ENCODE measurements at places on chromosomes 12 and 14.
A peak's percentile ranks its signal among the peaks of the same experiment; 100 is the strongest.

GRCh38 chr12:122836027-122836921 is 1.0 kb downstream of the HIP1R start:
- no peak for DNase-seq

GRCh38 chr12:65156366-65156841 is 13.0 kb upstream of the LEMD3 start:
- no peak for DNase-seq

DNA sequence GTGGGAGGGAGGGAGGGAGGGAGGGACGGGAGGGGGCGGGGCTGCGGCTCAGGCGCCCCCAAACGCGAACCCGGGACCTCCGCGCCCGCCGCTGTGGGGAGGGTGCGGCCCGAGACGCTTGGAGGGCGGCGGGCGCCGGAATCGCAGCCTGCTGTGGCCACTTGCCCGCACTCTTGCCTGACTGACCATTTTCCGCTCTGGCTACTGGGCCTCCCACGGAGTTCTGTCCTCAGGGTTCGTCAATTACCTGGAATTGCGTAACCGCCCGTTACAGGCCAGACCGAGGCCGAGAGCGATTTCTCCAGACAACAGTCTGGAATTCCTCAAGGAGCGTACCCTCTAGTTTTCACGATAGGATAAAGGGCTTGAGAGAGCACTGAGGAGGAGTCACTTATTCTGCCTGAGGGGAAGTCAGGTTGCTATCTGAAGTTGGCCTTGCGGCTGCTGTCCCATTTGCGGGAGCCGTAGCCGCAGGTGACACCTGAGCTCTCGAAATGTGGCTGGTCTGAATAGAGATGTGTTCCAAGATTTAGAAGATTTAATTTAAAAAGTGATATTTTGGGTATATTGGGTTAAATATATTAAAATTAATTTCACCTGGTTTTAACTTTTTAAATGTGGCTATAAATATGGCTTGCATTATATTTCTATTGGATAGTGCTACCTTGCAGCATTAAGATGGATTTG is 446 bp upstream of the ZNF641 start:
- DNase-seq: peak; percentile 21

DNA sequence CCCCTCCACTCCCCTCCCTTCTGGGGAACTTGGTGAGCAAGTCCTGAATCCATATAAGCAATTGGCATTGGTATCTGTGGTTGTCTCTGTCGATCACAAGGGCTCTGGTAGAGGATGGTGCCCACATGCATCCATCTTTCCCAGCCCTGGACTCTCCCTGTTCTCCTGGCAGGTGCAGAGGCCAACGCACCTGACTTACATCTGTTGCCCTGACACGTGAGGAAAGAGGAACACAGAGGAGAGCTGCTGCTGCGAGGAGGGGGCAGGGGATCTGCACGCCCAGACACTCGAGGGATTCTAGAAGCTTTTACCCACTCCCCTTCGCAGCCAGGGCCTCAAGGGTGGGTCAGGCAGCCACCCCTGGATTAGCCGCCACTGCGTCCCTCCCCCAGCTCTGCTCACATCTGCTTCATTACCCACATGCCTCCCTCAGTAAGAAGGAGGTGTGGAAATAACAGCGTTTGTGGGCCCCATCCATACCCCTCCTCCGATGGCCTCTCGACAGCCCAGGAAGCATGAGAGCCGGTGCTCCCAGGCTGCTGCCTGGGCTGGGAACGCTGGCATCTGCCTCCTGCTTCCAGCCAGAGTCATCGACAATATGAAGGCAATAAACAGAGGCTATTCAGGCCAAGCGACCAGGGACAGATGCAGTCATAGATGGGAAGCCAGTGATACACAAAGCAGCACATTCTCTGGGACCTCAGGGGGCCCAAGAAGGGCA is 56.5 kb downstream of the KDM2B start:
- no peak for DNase-seq

GRCh38 chr12:101772012-101772775 is 32.9 kb upstream of the SYCP3 start:
- no peak for DNase-seq

DNA sequence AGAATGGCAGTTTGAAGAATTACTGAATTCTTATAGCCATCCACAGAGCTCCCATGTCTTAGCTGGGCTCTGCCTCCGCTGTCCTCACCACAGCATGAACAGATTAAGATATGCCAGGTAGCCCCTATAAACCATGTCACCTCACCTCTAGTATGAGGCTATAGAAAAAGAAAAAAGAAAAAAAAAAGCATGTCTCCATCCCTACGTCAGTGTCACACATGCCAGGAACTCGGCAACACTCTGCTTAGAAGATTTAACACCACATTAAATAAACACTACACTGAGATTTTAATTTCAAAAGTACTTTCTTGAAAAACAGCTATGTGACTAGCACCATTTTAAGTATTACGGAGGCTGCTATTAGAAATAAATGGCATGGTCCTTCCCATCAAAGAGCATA is 149.4 kb downstream of the CAPZA3 start:
- no peak for DNase-seq

- DNase-seq: no peak
Observed at GRCh38 chr12:15494329-15495046, 172.2 kb downstream of the PTPRO start.

DNA sequence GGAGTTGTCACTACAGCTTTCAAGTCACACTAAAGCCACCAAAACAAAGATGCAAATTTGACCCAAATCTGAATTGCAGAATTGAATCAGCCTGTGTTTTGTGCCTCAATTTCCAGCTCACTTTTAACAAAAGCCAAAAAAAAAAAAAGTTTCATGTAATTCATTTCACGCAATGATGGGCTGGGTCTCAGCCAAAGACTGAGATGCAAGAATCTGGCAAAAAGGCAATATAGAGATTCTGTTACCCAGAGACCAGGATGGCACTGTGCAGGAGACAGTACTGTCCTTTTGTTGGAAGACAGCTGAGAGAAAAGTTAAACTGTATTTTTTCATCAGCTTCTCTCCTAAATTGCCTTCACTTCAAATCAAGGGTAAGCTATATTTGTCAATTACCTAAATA is 205.7 kb upstream of the NPAS3 start:
- DNase-seq: no peak

DNA sequence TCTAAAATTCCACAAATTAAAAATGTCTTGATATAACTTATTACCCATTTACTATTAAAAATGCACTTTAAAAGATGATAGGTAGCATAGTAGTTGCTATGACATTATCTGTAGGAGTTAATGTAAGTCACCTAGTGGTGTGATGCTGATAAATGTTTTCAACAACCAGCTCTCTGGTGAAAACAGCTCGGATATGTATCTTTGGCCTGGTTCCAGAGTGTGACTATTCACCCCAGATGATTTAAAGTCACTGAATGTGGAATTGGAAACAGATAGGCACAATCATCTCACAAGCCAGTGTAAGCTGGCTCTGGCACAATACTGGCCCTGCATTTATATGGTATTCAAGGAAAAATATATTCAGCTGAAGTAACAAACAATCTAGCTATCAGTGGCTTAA is 9.2 kb upstream of the CCDC196 start:
- DNase-seq: peak; percentile 12

GRCh38 chr12:8637666-8638065 is 25.0 kb downstream of the MFAP5 start:
- DNase-seq: no peak

DNA sequence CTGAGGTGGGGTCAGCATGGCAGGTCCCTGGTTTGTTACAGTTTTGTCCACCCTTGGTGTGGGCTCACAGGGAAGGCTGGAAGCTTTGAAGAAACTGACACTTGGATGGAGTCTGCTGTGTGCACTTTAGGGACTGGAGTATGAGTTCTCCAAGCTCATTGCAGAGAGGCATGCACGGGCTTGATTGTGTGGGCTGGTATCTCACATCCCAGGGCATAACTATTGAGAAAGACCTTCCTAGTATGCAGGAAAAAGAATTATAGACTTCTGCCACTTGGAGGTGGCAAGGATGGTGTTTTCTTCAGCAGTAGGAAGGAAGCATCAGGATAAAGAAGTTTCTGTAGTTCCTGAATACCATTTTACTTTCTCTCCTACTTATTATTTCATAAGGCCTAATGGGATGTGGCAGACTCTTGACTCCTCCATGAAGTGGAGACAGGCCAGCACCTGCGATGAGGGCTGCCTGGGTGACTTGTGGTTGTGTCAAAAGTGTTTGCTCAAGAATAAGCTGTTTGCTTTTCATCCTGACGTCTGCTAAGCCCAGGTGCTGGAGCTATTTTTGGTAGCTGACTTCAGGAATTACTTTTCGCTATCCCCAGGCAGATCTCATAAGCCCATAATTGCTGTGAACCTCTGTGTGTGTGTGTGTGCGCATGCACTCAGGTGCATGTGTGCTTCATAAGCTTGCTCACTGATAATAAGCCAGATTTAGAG is 125.8 kb downstream of the KTN1 start:
- no peak for DNase-seq

DNA sequence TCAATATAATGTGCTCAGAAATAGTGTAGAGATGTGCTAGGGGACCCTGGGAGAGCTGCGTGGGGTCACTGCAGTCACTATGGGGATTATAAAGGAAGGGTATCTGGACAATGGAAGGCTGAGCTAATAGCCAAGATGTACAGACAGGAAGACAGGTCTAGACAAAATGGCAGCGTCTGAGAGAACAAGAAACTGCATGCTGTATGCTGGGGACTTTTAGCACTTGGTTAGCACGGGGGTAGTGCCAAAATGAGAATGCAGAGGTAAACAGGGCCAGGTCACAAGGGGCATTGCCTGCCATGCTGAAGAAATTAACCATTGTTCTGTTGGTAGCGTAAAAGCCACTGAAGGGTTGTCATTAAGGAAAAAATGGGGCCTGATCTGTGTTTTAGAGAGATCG is 308.2 kb downstream of the EMP1 start:
- no peak for DNase-seq

DNA sequence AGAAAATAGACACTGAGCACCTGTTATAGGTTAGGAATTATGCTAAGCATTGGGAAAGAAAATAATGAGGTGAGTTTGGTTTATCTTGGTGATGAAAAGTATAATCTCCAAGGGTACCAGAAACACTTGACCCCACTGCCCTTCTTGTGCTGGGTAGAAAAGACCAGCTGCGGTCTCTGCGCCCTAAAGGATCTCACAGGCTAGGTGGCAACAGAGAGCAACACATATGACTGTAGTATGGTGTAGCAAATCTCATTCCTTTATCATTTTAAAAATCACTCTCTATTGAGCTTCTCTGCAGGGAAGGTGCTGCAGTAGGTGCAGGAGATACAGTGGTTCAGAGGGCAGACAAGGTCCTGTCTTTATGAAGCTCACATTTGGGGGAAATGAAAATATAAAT is 26.1 kb downstream of the NRXN3 start:
- DNase-seq: no peak

DNA sequence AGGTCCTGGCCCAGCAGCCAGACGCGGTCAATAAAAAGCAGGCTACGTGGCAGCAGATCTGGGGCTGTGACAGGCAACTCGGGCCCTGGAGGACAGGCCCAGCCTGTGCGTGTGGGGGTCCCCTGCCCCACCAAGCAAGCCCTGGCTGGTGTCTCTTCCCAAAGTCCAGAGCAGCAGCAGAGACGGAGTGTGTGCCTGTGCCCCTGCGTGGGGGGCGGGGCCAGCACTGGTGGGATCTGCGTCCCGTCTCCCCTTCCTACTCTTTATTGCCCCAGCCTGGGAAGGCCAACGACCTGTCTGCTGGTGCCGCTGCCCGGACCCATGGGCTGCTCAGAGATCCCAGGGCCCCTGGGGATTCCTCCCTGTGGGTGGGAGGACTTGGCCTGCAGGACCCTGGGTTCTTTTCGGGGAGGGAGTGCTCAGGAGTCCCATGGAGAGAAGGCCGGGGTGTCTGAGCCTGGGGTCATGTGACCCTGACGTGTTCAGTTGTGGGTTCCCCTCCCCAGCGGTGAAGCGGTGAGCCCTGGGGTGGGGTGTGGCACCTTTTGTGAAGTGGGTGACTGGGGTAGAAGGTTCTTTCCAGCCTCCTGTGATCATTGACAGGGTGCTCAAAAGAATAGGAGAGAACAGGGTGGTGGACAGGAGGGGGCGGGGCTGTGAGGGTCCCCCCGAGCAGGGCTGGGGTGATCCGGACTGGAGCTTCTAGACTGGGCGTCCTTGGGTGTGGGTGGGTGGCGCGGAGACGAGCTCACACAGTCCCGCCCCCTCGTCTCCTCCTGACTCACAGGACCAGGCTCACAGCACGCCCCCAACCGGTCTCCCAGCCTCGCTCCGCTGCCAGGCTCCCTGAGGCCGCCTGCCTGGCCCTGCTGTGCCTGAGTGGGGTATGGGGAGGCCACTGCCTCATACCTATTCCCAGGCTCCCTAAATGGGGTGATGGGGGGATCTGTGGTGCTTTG is 22.4 kb downstream of the ASPG start:
- no peak for DNase-seq

GRCh38 chr12:1939331-1939730 is 20.9 kb upstream of the CACNA2D4 start:
- DNase-seq: no peak

- no peak for DNase-seq
Observed at GRCh38 chr12:45124485-45125155, 73.7 kb upstream of the DBX2 start.

DNA sequence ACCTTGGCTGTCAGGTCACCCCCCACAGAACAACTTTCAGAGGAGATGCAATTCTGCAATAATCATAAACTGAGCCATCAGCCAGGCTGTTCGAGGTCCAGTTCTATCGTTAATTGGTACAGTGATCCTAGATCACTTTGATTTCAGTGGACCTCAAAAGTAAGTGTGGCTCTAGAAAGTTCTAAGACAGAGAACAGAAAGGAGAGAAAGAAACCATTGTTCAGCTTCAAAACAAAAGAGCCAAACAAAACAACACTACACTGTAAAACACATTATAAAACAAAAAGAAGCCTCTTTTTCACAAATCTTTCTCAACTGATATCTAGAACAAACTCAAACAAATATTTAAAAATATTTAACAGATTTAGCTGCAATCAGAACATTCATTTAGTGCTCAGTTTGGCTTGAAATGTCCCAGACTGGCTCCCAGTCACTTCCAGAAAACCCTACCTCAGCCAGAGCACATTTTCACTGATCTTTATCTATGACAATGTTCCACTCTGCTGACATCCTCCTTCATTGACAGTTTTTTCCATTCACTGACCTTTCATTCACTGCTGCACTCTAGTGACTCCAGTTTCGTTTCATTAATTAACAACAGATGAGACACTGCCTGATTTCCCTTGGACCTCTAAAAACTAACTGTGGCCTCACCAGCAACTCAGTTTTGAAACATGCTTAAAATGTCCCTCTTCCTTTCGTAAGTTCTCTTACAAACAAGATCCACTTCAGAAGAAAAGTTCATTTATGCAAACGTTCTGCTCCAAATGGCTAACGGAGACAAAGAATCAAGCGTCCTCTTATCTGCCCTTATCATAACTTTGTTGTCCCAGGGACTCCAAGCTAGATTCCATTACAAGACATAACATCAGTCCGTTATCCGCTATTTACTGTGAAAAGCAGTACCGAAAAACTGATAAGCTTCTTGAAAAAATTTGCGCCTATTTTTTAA is 56.8 kb downstream of the DUSP16 start:
- peak; percentile 49 for DNase-seq

DNA sequence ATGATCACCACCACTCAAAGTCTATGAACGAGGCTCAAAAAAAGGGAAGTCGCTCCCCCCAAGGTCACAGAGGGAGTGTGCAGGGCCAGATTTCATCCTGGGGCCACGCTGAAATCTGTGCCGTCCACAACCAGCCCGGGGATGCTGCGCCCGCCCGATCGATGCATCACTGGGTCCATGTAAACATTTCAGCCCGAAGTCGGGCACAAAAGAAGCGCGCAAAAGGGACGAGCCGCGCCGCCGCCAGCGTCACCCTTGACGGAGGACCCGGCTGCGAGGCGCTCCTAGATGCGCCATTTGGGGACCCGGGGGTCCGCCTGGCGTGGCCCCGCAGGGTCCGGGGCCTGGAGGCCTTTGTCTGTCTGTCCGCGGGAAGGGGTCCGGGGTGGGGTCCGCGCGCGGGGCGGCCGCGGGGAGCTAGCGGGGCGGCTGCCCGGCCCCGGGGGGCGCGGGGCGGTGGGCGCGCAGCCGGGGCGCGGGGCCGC is 503 bp downstream of the FBXO21 start:
- DNase-seq: no peak

Data from fibroblast of skin of left biceps (primary cell).